ENCODE measurements at places on chromosomes 3 and 15.

DNA sequence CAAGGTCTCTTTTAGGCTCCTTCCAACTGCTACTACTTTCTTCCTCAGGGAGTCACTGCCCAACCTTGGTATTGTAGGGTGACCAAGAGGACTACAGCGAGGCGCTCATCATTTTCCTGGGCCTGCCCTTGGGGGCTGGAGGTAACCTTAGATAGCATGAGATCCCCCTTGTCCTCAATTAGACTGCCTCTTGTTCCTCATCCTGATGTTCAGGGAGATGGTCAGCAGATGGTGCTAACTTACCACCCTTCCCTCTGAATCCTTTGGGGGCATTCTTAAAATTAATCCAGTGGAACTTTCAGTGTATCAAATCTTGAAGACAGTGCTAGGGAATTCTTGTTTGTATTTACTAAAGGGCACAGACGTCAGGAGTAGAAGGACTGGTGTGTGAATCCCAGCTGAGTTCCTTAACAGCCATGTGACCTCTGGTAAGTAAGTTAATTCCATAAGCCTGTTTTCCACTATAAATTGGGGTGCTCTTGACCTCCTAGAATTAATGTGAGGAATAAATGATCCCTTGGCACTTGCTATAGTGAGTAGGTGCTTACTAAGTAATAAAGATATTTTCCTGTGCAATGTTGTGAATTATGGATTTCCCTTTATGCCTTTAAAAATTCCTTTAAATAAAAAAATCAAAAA lies 4.1 kb upstream of the CLPX start:
- peak; percentile 61 for DNase-seq

- DNase-seq: no peak
Observed at GRCh38 chr3:194967151-194968117, 281.8 kb downstream of the FAM43A start.

GRCh38 chr3:127218454-127218922 lies 25.6 kb downstream of the PRR23E start:
- DNase-seq: no peak

- no peak for DNase-seq
Observed at GRCh38 chr15:41940441-41940857, 31.9 kb downstream of the EHD4 start.

GRCh38 chr3:7368597-7368996 lies 507.7 kb downstream of the GRM7 start:
- no peak for DNase-seq

DNA sequence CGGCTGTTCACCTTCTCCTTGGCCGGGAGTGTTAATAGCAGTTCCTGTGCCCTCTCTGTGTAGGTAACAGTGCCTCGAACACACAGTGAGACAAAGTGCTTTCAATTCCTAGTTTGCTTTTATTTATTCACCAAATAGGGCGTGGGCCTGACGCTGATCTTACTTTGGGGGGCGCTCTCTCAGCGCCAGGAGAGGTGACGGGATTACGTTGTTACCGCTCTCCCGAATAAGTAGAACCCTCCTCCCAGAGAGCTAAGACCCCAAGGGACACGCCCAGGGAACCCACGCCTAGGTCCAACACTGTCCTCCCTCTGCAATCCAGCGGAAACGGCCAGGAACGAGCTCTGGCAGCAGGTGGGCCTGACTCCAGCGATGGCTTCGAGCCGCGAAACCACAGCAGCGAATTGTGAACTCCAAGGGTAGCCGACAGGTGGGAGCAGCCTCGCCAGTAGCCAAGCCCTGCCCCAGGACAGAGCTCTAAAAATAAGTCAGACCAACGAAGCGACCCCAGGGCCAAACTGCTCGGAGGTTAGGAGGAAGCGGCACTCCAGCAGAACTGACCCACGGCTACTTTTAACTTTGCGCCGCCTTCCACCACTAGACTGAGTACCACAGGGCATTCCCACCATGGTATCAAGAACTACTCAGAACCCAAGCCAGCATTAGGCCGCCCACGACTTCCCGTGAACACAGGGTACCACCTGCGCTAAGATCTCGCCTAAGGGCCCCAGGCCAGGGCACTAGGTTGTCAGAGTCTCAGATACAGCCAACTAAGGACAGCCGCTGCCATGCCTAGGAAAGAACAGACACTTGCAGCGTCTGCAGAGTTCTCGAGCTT lies 1.6 kb upstream of the SIN3A start:
- no peak for DNase-seq

DNA sequence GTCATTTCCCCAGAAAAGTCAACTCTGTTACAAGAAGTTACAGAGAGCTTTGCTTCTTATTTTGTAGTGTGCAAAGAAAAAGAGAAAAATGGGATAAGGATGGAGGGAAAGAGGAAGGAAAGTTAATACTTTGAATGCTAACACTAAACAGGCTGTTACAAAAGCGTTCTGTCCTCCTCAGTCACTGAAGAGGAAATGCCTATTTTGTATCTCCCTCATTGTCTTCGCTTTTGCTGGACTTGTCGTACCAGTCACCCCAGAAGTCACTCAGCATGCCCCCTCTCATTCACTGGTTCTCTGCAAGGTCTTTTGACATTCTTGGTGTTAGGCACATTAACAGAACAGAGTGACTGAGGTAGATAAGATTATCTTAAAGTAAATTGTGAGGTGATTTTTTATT lies 129.6 kb downstream of the ALCAM start:
- DNase-seq: no peak

GRCh38 chr15:52002351-52002750 lies 16.7 kb upstream of the MAPK6 start:
- no peak for DNase-seq

DNA sequence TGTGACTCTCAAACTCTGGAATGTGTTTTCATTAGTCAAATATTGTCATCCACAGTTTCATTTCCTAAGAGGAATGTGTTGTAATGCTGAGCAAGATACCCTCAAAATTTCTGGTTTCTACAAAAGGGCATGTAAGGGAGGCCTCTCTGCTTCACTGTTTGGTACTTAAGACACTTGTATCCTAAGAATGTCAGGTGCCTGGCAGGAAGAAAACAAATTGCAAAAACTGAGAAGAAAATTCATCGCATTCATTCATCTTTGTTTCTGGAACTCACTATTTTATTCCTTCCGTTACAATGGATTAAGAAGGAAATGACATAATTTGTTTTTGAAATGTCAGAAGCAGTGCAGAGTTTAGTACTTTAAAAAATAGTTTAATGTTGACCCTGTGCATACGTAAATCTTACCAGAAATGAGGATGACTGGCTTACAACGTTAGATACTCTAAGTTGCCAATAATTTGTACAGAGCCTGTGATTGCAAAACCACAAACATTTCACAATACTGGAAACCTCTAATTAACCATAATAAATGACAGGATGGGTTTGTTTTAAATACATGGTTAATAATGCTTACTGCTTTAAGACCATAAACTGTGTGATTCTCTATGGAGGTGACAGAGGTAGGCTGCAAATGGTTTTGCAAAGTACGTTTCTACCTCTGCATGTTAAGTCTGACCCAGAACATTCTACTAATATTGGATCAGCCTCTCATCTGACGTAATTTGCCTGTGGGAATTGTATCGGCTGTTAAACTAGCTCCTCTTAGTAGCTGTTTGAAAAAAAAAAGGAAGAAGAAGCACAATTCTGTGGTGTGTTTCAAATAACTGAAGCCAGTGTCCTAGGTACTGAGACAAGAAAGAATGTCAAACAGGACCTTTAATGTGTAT lies 477.8 kb downstream of the RBMS3 start:
- peak; percentile 83 for DNase-seq

DNA sequence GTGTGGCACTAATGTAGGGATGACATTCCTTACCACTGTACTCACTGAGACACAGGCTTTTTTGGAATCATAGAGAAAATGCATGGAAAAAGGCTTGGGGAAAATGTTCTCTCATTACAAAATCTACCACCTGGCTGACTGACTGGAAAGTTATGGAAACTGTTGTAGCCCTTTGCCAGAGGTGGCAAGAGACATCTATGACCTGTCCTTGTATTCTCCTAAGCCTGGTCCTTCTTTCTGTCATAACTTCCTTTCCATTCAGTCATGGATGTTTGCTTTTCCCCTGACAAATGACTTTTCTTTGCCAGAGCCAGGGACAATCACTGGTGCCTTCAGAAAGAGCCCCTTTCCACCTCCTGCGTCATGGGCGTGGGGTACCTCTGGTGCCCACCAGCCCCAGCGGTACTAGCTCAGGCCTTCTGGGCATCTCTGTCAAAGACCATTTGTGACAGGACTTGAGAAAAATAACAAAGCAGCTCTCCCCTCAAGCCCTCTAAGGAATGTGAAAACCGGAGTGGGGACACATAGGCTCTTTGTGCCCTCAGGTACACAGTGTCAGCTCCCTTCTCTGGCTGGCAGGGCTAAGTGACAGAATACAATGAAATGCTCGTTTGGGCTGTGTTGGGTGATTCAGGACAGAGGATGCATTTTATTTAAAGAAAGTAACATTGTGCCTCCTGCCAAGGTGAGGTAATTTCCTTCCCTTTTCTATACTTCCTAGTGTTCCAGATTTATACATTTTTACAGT lies 381.1 kb upstream of the RASGRP1 start:
- DNase-seq: no peak

- no peak for DNase-seq
Observed at GRCh38 chr15:69996321-69997160, 101.2 kb downstream of the TLE3 start.

DNA sequence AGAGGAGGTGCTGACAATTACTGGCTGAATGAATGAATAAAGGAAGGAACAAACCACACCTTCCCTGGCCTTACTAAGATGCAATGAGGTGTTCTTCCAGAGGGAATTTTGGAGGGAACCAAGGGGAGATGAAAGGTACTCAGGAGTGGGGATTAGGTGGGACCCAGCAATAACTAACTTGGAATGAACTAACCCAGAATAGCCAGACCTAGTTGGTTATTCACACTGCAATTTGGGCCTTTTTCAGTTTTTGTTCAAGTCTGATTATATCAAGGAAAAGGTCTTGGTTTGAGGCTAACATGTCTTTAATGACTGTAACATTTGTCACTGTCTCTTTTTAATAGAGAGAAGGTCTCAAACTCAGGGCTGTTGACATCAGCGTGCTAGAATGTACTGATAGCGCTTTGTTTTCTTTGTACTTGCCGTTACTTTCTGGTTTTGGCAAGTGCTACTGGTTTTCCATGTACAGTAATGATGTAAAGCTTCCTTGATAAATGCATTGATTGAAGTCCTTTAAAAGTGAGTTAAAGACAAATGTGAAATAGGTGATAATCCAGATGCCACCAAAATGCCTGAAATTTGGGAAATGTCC lies 3.2 kb upstream of the PLXND1 start:
- no peak for DNase-seq

DNA sequence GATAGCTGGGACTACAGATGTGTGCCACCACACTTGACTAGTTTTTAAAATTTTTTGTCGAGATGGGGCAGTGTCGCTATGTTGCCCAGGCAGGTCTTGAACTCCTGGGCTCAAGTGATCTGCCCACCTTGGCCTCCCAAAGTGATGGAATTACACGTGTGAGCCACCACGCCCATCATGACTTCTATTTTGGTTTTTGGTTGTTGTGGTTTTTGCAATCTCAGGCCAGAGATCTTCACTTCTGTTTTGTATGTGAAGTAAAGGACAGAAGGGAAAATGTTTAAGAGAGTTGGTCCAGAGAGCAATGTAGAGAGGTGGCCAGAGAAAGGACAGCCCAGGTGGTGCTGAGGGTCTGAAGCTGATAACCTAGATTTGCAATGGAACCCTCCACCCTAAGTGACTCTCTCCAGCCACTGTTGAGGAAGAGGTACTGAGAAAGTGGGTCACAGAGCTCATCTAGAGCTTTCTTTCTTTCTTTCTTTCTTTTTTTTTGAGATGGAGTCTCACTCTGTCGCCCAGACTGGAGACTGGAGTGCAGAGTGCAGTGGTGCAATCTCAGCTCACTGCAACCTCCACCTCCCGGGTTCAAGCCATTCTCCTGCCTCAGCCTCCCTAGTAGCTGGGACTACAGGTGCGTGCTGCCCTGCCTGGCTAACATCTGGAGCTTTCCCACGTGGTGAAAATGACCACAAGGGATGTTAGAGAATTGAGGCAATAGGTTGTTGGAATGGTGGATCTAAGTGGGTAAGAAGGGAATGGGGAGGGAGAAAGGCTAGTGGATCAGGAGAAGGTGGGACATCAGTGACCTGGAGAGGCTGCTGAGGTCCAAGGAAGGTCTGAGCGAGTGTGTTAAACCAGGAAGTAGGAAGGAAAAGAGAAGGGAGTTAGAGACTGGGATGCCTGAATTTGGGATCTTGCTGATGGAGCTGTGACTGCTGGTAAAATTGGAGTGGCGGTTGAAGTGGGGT lies 22.4 kb upstream of the SEMA4B start:
- DNase-seq: no peak

DNA sequence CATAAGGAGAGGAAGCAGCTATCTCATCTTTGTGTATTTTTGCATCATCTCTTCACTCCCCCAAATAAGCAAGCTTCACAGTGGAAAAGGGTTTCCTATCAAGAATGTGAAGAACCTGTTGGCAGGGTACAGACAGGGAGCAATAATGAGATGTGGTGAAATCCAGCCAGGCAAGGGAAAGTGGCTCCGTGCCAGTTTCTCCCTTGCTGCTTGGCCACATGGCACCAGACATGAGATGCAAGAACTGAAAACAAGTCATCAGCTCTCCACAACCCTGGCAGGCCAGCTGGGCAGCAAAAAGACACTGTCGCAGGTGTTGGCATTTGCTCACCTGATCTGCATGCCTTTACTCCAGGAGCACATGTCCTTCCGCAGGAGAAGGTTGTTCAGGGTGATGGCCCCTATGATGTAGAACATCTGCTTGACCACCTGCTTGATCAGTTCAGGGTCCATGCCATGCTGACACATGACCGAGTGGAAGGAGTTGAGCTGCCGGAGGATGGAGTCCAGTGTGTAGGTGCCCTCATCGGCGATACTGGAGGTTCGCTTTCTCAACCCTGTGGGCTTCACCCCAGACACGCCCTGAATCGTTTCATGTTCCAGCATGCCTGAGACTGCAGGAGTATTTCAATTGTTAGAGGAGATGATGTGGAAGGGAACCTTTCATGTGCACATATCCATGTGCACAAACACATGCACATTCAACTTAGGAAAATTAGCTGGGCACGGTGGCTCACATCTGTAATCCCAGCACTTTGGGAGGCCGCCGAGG lies 23.3 kb upstream of the MYO5C start:
- no peak for DNase-seq

DNA sequence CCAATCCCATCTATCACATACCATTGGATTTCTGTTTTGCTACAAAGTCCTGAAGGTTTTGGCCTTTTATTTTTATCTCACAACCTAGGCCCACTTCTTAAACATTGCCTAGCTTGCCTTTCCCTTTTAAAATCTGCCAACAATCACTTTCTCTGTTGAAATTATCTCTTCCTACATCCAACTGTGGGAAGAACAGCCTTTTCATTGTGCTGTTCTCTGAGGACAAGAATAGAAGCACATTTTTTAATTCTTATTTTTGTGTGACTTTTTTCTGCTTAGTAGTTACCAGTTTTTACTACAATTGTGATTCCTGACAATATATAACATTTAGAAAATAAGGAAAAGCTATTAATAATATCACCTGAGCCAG lies 159.2 kb downstream of the CNTN6 start:
- DNase-seq: no peak

GRCh38 chr3:38588995-38589937 lies 60.2 kb downstream of the SCN5A start:
- no peak for DNase-seq

GRCh38 chr3:195550723-195551122 lies 7.6 kb upstream of the PPP1R2 start:
- peak; percentile 32 for DNase-seq

All from astrocyte of the cerebellum (primary cell).